ENCODE measurements at places on chromosomes 5 and 9. TPM values are rescaled to one million over a fixed set of nuclear protein-coding genes. Genes with fewer than 3 reads are reported as not detected.

DNA sequence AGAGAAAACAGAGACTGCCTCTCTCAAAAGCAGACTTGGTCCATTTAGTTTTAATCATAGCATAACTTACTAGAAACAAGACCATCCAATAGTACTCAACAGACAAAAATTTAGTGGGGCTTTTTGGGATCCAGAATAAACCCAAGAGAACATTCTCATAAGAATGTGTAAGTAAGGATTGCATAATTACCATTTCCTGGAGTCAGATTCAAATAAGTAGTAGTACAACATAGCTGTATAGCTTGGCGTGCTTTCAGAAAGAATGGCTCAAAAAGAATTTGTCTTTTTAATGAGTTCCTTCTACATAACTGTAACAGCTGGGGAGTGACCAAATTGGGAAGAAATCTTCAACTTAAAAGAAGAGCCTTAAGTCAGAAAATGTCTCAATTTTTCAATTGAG lies 145.4 kb downstream of the DENND1A start:
- H3K36me3 ChIP-seq = no peaks in the 10 kb centered on the region
- H3K27ac ChIP-seq = no peak overlapping the region
- no peaks in the 10 kb centered on the region for H3K4me1 ChIP-seq
- no peaks in the 10 kb centered on the region for H3K27me3 ChIP-seq
- no peak for DNase-seq

- peaks cover 7% of the 10 kb centered on the region for H3K36me3 ChIP-seq
- H3K27ac ChIP-seq = no peak overlapping the region
- no peaks in the 10 kb centered on the region for H3K27me3 ChIP-seq
- no peak overlapping the region for H3K4me3 ChIP-seq
Observed at GRCh38 chr5:179973391-179973790, 65.7 kb upstream of the TBC1D9B start.

- no peaks in the 10 kb centered on the region for H3K27me3 ChIP-seq
- no peak overlapping the region for H3K4me3 ChIP-seq
- no peak overlapping the region for H3K27ac ChIP-seq
Observed at GRCh38 chr5:56596155-56596554, 219.2 kb upstream of the MAP3K1 start.

DNA sequence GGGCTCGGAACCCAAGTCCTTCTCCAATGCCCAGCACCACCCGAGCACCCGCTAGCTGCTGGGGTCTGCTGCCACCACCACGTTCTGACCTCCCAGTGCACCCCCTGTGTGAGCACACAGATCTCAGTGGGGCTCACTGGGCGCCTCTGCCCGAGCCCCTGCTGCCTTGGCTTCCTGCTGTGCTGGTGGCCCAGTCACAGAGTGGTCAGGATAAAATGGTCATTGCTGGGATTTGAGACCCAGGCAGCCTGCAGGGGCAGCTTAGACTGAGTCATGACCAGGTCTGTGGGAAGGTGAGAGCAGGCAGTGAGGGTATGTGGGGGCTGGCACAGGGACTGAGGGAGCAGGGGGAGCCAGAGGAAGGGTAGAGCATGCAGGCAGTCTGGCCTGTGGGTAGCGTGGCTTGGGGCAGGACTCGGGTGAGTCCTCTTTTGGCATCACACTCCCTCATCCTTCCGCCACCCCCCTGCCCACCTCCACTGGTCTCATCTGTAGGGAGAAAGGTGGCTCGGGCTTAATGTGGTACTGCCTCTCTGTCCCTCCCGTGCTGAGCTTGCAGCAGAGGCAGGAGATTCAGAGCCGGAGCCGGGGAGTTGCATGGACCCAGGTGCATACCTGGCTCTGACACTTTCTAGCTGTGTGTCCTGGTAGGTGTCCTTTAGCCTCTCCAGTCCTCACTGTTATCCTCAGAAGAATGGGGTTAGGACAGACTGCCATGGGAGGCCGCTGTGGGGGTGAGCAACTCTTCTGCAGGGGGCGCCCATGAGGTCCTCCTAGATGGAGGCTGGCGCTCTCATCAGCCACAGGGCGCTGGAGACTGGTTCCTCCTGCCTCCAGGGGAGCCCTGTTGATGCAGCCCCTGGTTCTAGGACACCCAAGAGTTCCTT lies 32.1 kb downstream of the USP20 start:
- DNase-seq = no peak
- no peak overlapping the region for H3K27ac ChIP-seq
- H3K36me3 ChIP-seq = peaks cover 3% of the 10 kb centered on the region
- H3K4me3 ChIP-seq = no peak overlapping the region
- H3K27me3 ChIP-seq = no peaks in the 10 kb centered on the region
- no peaks in the 10 kb centered on the region for H3K4me1 ChIP-seq

DNA sequence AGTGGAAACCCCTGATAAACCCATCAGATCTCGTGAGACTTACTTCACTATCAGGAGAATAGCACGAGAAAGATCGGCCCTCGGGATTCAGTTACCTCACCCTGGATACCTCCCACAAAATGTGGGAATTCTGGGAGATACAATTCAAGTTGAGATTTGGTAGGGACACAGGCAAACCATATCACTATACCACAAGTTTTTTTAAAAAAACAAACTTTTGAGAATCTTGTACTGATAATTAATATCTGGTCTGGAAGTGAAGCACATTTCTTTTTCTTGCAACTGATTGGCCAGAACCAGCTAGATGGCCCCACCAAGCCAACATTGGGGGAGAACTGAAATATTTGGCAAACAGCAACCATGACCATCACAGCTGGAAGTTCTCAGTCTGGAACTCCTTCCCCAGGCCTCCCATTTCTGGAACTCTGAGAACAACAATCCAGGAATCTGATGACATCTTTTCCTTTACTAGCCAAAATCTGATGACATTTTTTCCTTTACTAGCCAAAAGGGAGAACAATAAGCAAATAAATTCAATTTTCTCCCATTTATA lies 51.8 kb upstream of the CDKN2B start:
- no peaks in the 10 kb centered on the region for H3K36me3 ChIP-seq
- no peak for DNase-seq
- H3K4me3 ChIP-seq = no peak overlapping the region

GRCh38 chr9:95764533-95765319 lies 110.8 kb upstream of the ERCC6L2 start:
- H3K27me3 ChIP-seq = no peaks in the 10 kb centered on the region
- DNase-seq = no peak
- H3K27ac ChIP-seq = no peak overlapping the region

- H3K36me3 ChIP-seq = no peaks in the 10 kb centered on the region
- H3K27ac ChIP-seq = no peak overlapping the region
- no peak overlapping the region for H3K4me3 ChIP-seq
- DNase-seq = no peak
Observed at GRCh38 chr5:10031817-10032216, 217.9 kb downstream of the ATPSCKMT start.

DNA sequence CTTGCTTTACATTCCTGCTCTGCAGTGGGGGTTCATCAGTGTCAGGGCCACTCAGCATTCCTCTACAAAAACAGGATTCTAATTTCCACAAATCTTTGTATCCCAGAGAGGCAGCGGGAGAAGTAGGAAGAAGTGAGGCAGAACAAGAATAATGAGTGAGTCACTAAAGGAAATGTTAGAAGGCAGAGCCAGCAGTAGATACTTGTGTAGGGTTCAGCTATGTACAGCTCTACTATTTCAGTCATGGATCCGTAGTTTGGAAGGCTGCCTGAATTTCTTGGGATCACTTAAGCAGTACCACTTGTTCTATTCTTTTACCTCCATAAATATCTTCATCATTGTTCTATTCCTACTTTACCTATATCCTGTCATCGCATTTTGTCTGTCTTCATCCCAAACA lies 246.3 kb upstream of the TLE4 start:
- H3K27me3 ChIP-seq = no peaks in the 10 kb centered on the region
- DNase-seq = no peak
- H3K4me1 ChIP-seq = no peaks in the 10 kb centered on the region
- H3K4me3 ChIP-seq = no peak overlapping the region

DNA sequence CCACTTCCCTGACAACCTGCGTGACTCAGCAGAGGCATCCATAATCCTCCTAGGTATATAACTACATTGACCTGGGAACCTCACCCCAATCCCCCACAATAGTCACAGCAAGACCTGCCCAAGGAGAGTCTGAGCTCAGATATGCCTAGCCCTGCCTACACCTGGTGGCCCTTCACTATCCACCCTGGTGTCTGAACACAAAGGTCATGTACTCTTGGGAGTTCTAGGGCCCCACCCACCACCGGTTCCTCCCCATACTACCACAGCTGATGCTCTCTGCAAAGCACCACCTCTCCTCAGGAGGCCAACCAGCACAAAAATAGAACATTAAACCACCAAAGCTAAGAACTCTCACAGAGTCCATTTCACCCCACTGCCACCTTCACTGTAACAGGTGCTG lies 34.8 kb upstream of the CARTPT start:
- no peak for DNase-seq
- H3K4me1 ChIP-seq = no peaks in the 10 kb centered on the region
- no peak overlapping the region for H3K4me3 ChIP-seq
- no peaks in the 10 kb centered on the region for H3K36me3 ChIP-seq

GRCh38 chr5:149780043-149780737 lies 50.1 kb downstream of the PPARGC1B start:
- peak overlapping the region; percentile 14 for H3K27ac ChIP-seq
- no peak overlapping the region for H3K4me3 ChIP-seq
- H3K27me3 ChIP-seq = no peaks in the 10 kb centered on the region
- DNase-seq = no peak
- peaks cover 26% of the 10 kb centered on the region for H3K4me1 ChIP-seq

DNA sequence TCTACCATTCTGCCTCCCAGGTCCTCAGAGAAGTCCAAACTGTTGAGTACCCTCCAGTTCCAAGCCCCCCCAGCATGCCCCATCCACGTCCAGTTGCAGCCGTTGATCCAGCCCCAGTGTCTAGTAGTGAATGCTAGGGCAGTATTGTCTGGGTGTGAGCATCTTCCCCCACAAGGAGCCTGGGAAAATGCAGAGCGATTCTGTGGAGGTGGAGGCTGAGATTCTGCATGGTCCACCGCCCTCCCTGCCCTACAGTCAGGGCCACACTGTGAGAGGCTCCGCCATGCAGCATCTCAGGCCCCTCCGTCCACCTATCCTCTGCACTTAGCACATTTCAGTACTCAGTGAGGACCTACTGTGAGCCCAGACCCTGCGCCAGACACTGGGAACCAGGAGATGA lies 135.9 kb downstream of the GABBR2 start:
- no peak for DNase-seq
- no peak overlapping the region for H3K27ac ChIP-seq
- H3K36me3 ChIP-seq = no peaks in the 10 kb centered on the region
- no peak overlapping the region for H3K4me3 ChIP-seq
- no peaks in the 10 kb centered on the region for H3K4me1 ChIP-seq

DNA sequence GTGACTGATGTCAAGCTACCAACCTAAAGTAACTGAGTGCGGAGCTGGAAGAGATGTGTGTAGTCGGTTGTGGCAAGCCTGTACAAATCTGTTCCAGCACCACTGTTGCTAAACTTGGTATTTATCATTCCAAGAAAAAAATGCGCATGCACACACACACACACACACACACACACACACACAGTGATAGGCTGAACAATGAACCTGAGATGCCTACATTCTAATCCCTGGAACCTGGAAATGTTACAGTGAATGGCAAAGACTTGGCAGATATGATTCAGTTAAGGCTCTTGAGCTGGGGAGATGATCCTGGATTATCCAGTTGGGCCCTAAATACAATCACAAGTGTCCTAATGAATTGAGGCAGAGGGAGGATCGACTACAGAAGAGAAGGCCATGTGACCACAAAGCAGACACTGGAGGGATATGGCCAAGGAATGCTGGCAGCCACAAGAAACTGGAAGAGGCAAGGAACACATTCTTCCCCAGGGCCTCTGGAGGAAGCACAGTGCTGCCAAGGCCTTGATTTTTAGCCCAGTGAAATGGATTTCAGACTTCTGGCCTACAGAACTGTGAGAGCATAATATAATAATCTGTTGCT lies 49.7 kb upstream of the LHFPL2 start:
- H3K4me1 ChIP-seq = peaks cover 11% of the 10 kb centered on the region
- DNase-seq = peak; percentile 33
- H3K27ac ChIP-seq = no peak overlapping the region
- H3K27me3 ChIP-seq = no peaks in the 10 kb centered on the region
- H3K4me3 ChIP-seq = no peak overlapping the region

GRCh38 chr5:178250263-178250662 lies 17.7 kb upstream of the PHYKPL start:
- H3K4me1 ChIP-seq = no peaks in the 10 kb centered on the region
- DNase-seq = no peak
- H3K27me3 ChIP-seq = no peaks in the 10 kb centered on the region

GRCh38 chr5:149181732-149182131 lies 40.4 kb downstream of the ABLIM3 start:
- H3K36me3 ChIP-seq = no peaks in the 10 kb centered on the region
- no peaks in the 10 kb centered on the region for H3K27me3 ChIP-seq
- H3K4me1 ChIP-seq = no peaks in the 10 kb centered on the region

- H3K36me3 ChIP-seq = no peaks in the 10 kb centered on the region
- DNase-seq = no peak
- H3K27me3 ChIP-seq = no peaks in the 10 kb centered on the region
- H3K27ac ChIP-seq = no peak overlapping the region
Observed at GRCh38 chr5:141517880-141518617, 29.2 kb downstream of the PCDHGC5 start.

GRCh38 chr5:68545636-68546295 lies 330.2 kb downstream of the PIK3R1 start:
- no peak for DNase-seq
- no peak overlapping the region for H3K27ac ChIP-seq
- H3K36me3 ChIP-seq = no peaks in the 10 kb centered on the region
- no peaks in the 10 kb centered on the region for H3K4me1 ChIP-seq

GRCh38 chr9:132518626-132519025 lies 63.8 kb upstream of the BARHL1 start:
- DNase-seq = no peak
- H3K27ac ChIP-seq = no peak overlapping the region
- no peaks in the 10 kb centered on the region for H3K27me3 ChIP-seq

DNA sequence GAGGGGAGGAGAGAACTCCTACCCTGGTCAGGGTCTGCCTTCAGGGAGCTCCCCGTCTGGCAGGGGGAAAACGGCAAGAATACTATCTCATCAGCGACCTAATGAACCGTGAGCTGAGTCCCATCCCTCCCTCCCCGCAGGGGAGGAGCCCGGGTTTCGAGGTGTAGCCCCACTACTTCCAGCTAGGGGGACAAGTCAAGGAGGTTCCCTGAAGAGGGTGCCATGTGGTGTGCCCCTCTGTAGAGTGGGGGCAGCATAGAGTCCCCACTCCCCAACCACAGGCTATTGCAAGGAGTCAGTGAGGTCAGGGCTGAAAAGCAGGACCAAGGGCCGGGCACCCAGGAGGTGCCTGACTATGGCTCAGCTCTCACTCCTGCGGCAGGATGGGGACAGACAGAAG lies 50.9 kb upstream of the RXRA start:
- no peak overlapping the region for H3K4me3 ChIP-seq
- no peak overlapping the region for H3K27ac ChIP-seq
- DNase-seq = no peak
- H3K4me1 ChIP-seq = no peaks in the 10 kb centered on the region

GRCh38 chr9:68678430-68678829 lies 26.6 kb upstream of the PIP5K1B start:
- H3K27me3 ChIP-seq = no peaks in the 10 kb centered on the region
- H3K36me3 ChIP-seq = no peaks in the 10 kb centered on the region
- DNase-seq = no peak

Gene ZNF608
- total RNA-seq = 33.6 TPM

Gene FGF1
- total RNA-seq = not detected

Gene OR1J2
- not detected for total RNA-seq

Gene RAB14
- 21.8 TPM for total RNA-seq

Gene SWI5
- 20.1 TPM for total RNA-seq

Gene SELENOP
- 97.9 TPM for total RNA-seq

Gene STK10
- 9.9 TPM for total RNA-seq
